ENCODE measurements at places on chromosomes 4 and X.

GRCh38 chrX:18985186-18985435 lies 1.2 kb upstream of the PHKA2 start:
- no peak for DNase-seq

- no peak for DNase-seq
Observed at GRCh38 chr4:66741081-66741480, 804.2 kb downstream of the CENPC start.

DNA sequence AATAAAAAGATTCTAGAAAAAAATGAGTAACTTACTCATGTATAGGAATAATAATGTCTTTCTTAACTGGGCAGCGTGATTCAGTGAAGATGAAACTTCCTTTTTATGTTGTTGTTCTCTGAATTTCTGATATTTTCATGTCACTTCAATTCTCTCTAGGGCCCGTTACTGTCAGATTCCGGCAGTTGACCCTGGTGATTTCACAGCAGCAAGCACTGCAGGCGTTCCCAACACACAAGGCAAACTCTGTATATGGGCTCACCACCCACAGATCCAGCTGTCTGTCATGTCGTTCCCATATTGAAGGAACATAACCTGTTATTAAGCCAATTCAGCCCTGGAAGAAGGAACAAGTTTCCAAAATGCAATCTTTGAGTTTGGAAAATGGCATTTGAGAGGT lies 288.3 kb upstream of the GALNTL6 start:
- no peak for DNase-seq

DNA sequence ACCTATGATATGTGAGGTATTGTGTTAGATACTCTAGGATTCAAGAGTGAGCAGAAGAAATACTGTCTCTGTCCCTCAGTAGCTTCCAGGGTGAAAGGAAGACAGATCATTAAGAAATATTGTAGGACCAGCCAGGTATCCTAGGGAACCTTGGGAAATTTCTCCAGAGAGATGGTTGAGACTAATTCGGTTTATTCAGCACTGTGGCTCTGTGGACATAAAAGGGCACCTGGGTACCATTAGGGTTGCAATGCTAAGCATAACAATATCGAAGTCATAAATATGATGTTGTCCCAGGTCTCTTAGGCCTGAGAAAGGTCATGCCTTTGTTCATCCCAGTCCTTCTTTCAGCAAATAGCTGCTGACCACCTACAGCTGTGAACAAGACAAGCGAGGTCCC lies 61.0 kb downstream of the FAM114A1 start:
- DNase-seq: no peak

DNA sequence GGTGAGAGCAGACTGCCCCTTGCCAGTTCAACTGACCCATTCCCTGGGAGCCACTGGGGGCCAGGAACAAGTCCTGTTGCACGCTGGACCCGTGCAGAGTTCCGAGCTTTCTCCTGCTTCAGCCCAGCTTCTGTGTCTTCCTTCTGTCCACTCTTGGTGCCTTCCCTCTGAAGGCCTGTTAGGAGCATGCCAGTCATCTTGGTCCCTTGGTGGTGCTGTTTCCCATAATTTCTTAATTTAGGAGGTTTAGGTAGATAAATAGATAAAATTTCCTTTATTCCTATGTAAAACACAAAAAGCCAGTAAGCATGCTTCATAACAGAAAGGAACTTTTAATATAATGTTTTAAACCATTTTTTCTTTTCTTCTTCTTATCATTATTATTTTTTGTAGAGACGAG lies 672.7 kb downstream of the CCSER1 start:
- DNase-seq: no peak

GRCh38 chr4:172660251-172660650 lies 508.4 kb upstream of the GALNT7 start:
- DNase-seq: no peak

GRCh38 chr4:189255636-189256035 lies 685.0 kb upstream of the FRG1 start:
- DNase-seq: no peak

- DNase-seq: no peak
Observed at GRCh38 chrX:153494061-153494460, 719 bp upstream of the BGN start.

DNA sequence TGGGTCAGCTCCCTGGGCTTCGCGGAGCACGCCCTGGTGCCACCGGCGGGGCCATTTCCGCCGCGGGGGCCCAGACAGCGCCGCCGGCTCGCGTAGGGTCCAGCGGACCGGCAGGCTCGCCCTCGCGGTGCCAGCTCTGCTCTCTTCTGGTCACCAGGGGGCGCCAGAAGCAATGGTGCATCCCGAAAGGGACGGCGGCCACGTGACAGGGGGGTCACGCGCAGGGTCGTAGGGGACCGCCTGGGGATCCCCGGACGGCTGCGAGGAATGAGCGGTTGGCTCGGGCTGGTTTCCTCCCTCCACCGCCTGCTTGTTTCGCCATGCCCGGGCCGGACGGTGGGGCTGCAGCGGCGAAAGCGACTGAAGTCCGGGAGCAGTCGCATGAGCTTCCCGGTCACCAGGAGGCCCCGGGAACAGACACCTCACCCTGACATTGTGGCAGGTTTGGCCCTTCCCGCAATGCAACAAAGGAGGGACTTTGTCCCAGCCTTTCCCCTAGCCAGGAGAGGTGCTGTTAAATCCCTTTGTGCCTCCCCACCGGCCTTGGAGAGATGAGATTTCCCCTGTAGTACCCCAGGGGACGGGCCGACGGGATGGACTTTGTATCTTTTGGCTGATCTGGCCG lies 15.8 kb downstream of the ZCCHC12 start:
- peak; percentile 28 for DNase-seq

Measured in activated T-helper 1 cell treated with anti-CD3 and anti-CD28 coated beads, Interleukin-2, amount 50 U/mL, for 16 hours (primary cell).